ENCODE measurements at places on chromosomes 4 and X.

DNA sequence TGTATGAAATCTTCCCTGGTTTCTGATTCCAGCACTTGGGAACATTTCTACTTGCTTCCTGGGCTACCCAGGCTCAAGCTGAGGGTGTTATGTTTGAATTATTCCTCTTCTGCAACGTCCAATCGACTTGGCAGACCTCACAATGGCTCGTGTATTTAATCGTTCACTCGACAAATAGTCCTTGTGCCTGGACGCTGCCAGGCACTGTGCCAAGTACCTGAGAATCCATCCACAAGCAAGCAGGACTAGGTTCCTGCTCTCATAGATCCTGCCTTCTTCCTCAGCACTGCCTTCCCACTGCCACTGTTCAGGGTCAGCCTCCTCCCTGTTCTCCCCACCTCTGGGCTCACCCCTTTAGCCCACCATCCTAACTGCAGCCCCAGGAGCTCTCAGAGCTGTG lies 113.3 kb downstream of the EFNB1 start:
- no peak for DNase-seq

GRCh38 chr4:138405934-138406567 lies 163.9 kb upstream of the SLC7A11 start:
- DNase-seq, result no peak

- no peak for DNase-seq
Measured at GRCh38 chr4:141241986-141242385, 21.3 kb downstream of the ZNF330 start.

DNA sequence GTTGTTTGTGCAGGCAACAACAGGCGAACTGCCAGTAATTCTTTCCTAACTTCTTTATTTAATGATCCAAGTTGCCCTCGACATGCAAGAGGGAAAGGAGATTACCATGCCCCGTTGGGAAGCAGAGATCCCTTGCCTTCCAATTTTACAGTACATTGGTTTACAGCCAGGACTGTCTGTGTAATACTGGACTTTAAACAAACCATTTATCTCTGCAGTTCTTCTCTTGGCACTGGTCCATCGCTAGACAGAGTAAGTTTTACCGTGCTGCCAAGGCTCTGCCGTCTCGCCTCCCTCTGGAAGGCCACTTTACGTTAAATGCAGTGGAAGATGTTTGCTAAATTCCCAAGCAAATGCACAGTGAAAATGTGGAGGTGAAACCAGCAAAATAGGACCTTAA lies 660.3 kb upstream of the PRKX start:
- no peak for DNase-seq

- no peak for DNase-seq
Measured at GRCh38 chr4:153058671-153059060, 122.5 kb downstream of the FHDC1 start.

- no peak for DNase-seq
Measured at GRCh38 chr4:5755679-5756078, 44.7 kb downstream of the EVC start.

DNA sequence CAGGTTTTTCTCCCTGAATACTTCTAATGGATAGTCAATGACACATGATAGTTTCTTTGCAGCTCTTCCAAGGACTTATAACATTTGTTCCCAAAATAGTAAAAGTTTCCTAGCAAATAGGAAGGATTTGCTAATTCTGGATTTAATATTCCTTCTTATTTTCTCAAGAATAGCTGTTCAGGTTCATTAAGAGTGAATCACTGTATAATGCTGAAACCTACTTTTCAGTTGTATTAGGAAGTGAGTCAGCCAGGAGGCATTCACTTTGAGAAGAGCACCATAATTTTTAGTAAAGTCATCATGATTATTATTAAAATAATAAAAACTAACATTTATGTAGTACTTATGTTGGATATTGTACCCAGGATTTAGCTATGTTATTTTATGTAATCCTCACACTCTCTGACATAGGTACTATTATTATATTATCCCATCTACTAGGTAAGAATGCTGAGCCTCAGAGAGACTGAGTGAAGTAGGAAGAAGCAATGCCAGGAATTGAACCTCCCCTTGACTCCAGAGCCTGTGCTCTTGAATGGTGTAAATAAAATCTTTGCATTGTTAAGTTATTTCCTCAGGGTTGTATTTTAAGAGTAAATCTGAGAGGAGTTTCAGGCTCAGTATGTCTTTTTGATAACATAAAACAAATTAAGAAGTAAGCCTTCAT lies 114.8 kb downstream of the REELD1 start:
- DNase-seq, result peak; percentile 39

DNA sequence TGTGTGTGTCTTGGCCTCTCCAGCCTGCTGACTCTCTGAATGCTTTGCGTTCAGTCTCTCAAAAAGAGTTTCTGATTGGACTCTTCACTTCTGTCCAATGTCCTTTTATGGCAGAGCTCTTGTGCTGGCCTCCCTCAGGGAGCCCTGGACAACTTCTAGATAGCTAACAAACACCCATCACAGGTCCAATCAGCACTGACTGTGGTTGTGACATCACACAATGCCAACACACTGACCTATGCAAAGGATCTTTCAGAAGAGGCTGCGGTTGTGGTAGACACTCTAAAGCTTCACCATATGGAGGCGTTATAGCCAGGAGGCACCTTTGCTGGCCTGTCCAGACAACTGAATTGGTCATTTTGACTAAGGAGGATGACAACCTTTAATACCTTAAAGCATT lies 53.8 kb upstream of the LSM6 start:
- no peak for DNase-seq

DNA sequence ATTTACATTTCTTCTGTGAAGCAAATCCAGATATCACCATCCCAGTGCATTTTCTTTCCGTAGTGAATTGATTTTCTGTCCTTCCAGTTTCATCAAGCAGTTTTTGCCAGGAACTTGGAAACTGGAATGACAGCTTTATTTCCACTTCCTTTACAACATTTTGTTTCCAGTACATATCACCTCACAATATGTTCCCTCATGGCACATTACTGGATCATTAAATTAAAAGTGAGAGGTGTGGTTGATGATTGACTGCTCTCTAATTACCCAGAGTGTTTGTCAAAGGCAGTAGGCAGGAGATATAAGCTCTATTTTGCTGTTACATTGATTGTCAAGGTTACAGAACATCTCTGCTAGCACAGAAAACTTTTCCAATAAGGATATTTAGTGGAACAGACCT lies 22.3 kb upstream of the ACE2 start:
- no peak for DNase-seq

GRCh38 chr4:26238426-26238777 lies 82.4 kb upstream of the RBPJ start:
- peak; percentile 21 for DNase-seq

- no peak for DNase-seq
Measured at GRCh38 chrX:140432346-140433175, 72.3 kb downstream of the SOX3 start.

DNA sequence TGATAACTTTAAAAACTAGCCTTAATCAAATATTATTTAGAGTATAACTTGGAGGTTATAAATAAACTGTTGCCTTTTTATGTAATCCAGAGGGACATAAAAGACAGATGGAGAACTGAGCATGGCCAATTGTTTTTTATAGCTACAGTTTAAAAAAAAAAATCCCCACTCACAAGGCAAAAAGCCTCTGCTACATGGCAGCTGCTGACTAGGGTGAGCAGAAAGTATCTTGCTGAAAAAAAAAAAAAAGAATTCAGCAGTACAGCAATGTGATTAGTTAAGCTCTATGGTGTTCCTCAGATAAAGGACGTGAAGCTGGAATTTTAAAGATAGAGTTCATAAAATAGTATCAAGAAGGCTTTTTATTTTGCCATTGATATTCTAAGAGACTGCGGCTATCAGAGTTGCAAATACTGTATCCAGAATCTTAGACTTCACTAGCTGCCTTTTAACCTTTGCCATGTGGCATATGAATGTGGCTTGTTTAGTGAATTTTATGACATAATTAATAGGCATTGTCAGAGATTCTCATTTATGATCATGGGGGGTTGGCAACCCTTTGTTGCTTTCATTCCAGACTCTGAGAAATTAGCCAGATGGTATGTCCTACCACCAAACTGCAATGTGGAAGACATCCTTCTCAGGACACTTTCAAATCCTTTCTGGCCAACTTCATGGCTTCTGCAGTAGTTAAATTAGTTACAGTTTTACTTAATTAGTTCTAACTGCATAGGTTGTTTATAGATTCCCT lies 498.0 kb downstream of the STPG2 start:
- no peak for DNase-seq

Measured in COLO829 (cell line).